Kidney glomerular epithelial cell (primary cell): ENCODE measurements at places on chromosomes 4 and X.
A peak's percentile ranks its signal among the peaks of the same experiment; 100 is the strongest.

- no peak for DNase-seq
These were observed 403 bp downstream of the PHOX2B start for GRCh38 chr4:41748074-41748570.

GRCh38 chrX:98350940-98351339 is 1467.2 kb downstream of the RPA4 start:
- DNase-seq: no peak

DNA sequence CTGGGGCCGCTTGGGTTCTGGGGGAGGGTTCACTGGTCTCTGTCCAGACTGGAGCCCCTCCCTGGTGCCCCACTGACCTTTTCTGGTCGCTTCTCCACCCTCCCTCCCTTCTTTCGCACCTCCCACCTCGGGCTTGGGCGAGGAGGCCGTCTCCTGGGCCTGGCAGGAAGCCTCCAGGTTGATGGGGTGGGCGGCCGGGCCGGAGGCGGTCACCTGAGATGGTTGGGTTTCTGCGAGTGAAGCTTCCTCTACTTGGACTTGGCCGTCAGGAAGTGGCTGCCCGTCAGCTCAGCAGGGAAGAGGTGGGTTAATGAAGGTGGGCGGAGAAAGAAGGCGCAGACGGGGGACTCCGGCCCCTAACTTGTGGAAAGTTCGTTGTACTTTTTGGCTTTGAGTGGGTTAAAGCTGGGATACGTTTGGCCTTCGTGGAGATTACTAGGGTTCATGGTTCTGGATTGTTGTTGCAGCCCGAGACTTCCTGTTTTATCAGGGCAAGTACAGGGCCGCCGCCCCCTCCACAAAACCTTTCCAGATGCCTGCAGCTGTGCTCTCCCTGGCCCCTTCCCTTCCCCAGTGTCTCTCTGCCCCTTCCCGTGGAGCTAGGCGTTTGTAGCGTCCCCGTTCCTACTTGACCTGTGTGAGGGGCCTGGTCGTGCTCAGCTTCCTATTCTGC is 1.2 kb downstream of the AKAP17A start:
- peak; percentile 7 for DNase-seq

GRCh38 chr4:54659313-54659712 is 1.6 kb downstream of the KIT start:
- DNase-seq: no peak

- peak; percentile 2 for DNase-seq
These were observed 1.3 kb downstream of the TMEM164 start for GRCh38 chrX:110004215-110004614.

DNA sequence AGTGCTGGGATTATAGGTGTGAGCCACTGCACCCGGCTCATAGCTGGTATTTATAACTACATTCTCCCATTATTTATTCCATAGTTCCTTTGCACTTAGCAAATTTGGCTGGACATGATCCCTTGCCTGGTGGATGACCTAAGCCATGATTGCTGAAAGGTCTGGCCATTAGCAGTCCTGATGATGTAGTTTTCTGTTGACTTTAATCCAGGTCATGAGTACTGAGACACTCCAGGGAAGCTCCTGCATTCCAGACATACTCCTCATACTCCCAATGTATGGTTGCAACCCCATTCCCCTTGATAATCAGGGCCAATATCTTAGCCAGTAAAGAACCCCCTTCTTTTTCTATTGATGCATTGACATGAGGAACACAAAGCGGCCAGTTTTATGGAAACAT is 24.4 kb upstream of the MGST2 start:
- DNase-seq: peak; percentile 35
